IPS-NIHi11 (cell line): ENCODE measurements at places on chromosomes 5 and 9.

DNA sequence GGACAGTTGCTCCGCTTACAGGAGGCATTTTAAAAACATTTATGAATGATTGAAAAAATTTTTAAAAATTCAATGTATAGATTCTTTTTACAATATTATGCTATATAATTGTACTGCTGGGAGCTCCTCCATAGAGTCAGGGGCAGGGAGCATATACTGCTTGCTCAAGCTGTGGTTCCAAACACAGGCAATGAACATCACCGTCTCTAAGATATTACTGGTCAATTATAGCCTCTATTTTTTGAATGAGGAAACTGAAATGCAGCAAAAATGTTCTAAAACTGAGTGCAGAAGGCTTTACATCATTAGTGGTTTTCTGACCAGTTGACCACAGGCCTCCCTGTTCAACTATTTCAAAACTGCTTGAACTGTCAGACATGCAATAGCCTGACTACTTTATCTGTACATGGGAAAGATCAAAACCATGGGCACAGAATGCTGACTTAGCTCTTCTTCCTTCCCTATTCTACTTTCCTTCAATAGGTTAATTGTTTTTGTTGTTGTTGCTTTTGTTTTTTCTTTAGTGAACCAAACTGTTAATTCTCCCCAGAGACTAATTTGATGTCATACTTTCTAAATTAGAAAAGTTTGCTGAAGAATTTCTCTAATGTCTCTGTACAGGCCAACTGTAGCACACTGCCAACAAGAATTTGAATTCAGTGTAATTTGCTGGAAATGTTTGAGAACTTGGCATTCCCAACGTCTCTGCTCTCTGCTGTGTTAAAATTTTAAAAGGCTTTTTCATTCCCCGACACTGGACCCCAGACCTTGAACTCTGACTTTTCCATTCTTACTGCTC lies 107.6 kb upstream of the MPDZ start:
- no peak for DNase-seq

- DNase-seq = no peak
These were observed 161.8 kb upstream of the SPRY4 start for GRCh38 chr5:142486581-142486980.

DNA sequence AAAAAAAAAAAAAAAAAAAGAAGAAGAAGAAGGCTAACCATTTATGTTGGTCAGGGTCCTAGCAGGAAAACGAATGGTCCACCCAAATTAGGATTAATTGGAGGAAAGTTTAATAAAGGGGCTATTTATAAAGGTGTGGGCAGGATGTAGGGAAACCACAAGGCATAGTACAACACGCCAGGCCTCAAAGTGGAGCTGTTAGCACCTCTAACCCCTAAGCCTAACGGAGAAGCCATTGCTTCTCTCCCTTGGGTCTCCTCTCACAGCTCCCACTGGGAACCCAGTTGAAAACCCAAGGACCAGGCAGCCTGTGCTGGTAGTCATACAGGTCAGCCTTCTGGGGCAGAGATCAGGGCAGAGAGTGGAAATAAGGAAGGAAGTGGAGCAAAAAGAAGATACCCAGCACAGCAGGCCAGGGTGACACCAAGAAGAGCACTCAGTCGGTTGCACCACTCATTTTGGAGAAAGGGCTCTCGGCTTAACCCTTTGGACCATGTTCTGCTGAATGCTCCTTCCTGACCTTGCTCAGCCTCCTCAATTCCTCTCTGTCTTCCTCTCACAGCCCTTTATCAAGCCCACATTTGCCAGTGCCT lies 8.8 kb upstream of the GLIPR2 start:
- DNase-seq = no peak

GRCh38 chr5:6362846-6363245 lies 15.5 kb downstream of the MED10 start:
- no peak for DNase-seq

DNA sequence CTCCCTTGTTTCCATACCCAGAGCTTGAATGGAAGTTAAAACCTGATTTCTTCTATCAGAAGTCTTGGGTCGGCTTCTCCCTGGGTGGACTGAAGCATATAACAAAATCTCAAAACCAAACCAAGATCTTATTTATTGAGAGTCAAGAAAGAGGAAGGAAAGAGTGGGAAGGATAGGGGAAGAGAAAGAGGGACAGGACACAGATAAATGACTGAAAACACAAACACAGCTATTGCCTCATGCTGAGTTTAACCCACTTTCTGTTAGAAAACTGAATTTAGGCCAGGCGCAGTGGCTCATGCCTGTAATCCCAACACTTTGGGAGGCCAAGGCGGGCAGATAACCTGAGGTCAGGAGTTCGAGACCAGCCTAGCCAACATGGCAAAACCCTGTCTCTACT lies 92.9 kb downstream of the PALM2AKAP2 start:
- DNase-seq = no peak

DNA sequence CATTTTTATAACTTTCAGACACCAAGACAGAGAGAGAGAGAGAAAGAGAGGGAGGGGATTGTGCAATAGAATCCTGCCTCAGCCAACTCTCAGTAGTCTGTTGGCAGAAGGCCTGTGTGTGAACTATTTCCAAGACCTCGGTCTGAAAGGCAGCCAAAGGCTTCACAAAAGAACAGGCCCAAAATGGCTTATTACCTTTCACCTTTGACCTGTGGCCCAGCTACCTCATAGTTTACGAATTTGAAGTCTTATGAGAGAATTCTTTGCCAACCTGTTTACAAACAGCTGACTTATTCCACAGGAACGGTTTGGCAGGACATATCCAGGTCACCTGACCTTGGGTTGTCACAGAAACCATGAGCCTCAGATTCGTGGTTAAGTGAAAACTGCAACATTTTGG lies 48.6 kb downstream of the NR2F1-AS1 start:
- peak; percentile 14 for DNase-seq

GRCh38 chr9:33185406-33185805 lies 18.3 kb upstream of the B4GALT1 start:
- no peak for DNase-seq

GRCh38 chr5:169094586-169095409 lies 206.1 kb downstream of the SLIT3 start:
- no peak for DNase-seq

- no peak for DNase-seq
These were observed 385.7 kb upstream of the CYLC2 start for GRCh38 chr9:102609461-102609860.

GRCh38 chr9:113538701-113539430 lies 75.3 kb downstream of the RGS3 start:
- DNase-seq = no peak

GRCh38 chr5:137510671-137511070 lies 11.5 kb upstream of the SPOCK1 start:
- no peak for DNase-seq

GRCh38 chr9:16333691-16334090 lies 536.8 kb downstream of the BNC2 start:
- no peak for DNase-seq

- no peak for DNase-seq
These were observed 85.3 kb downstream of the FAM114A2 start for GRCh38 chr5:153953411-153953810.

DNA sequence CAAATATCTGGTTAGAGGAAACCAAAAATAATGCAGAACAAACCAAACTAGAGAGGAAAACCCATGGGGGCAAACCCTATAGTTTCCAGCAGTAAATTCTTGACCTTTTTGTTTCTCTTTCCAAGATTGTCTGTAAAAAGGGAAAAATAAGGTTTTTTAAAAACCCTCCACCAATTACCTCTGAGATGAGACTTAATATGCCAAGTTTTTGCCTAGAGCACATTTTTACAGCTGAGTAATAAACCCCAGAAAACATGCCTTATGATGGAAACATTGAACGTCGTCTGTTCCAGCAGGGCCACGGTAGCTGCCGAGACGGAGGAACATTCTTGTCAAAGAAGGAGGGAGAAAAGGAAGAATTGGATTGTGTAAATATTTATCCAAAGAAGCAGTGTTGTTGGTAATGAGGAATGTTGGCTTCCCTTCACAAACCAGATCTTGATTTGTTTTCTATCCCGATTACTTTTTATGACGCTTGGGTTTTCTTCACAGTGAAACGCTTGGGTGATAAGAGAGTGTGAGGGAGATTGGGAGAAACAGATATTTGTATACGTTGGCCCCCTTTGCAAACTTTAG lies 17.3 kb upstream of the MSX2 start:
- no peak for DNase-seq

- no peak for DNase-seq
These were observed 54.3 kb downstream of the PSD2 start for GRCh38 chr5:139849942-139850341.

DNA sequence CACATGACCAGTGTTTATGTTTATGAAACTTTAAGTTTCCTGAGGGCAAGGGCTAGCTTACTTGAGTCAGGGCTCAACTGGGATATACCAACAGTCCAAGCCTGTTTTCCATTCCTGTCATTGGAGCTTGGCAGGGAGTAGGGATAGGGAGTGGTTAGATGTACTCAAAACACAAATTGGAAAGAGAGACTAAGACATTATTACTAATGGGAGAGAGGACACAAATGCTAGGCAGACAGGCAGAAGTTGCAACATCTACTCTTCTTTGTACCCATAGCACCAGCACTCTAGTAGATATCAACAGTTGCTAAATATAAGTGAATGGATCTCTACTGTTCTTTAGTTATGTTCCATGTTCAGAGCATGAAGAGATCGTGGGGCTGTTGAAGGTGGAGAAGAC lies 62.8 kb downstream of the NPR3 start:
- no peak for DNase-seq

- no peak for DNase-seq
These were observed 27.6 kb upstream of the SMIM23 start for GRCh38 chr5:171757853-171758535.

DNA sequence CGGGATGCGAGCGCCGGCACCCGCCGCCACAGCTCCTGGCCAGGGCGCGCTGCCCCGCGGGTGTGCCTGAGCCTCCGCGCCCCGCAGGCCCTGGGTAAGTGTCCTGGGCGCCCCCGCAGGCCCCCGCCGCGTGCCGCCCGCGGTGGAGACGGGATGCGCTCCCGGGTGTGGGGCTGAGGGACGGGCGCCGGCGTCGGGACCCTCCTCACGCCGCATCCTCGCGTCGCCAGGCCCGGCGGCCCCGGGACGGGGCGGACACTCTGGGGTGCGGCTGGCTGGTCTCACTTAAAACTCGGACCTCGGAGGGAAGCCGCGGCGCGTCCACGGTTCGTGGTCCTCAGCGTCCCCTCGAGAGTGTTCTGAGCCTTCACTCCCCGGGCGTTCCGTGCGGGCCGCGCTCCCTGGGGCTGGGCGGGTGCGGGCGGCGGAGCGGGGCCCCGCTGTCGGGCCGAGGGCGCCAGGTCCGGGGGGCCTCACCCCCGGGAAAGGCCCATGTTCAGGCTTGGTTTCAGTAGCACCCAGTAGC lies 275 bp downstream of the AHRR start:
- no peak for DNase-seq
